Ascending aorta (tissue), 2 donors: ENCODE measurements at places on chromosomes 4 and X.

DNA sequence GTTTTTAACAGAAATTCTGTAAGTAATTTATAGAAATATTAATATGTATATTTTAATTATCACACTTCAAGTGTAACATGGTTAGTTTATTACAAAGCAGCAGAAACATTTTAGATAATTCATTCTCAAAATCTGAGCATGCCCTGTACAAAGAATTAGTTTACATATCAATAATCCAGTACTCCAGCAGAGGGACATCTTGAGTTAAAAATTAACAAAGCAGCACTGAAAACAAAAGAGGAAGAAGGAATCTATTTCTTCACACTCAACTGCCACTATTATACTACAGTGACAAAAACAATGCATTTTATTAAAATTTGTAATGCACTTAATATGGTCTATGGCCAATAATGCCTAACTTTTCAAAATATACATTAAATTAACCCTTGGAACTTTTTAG is 179.1 kb upstream of the KLHL4 start:
- no peaks in the 10 kb centered on the region for H3K27me3 ChIP-seq
- H3K36me3 ChIP-seq: no peaks in the 10 kb centered on the region
- H3K4me1 ChIP-seq: no peaks in the 10 kb centered on the region
- H3K4me3 ChIP-seq: no peak overlapping the region
- DNase-seq: no peak

GRCh38 chr4:77082886-77083608 is 7.3 kb upstream of the CCNI start:
- H3K4me3 ChIP-seq: no peak overlapping the region
- no peaks in the 10 kb centered on the region for H3K36me3 ChIP-seq
- H3K4me1 ChIP-seq: no peaks in the 10 kb centered on the region
- no peaks in the 10 kb centered on the region for H3K27me3 ChIP-seq
- no peak for DNase-seq
- no peak overlapping the region for H3K27ac ChIP-seq

- no peaks in the 10 kb centered on the region for H3K27me3 ChIP-seq
- no peak overlapping the region for H3K27ac ChIP-seq
- no peaks in the 10 kb centered on the region for H3K36me3 ChIP-seq
- H3K4me1 ChIP-seq: no peaks in the 10 kb centered on the region
These were observed 267.3 kb upstream of the TET2 start for GRCh38 chr4:104879367-104879766.

DNA sequence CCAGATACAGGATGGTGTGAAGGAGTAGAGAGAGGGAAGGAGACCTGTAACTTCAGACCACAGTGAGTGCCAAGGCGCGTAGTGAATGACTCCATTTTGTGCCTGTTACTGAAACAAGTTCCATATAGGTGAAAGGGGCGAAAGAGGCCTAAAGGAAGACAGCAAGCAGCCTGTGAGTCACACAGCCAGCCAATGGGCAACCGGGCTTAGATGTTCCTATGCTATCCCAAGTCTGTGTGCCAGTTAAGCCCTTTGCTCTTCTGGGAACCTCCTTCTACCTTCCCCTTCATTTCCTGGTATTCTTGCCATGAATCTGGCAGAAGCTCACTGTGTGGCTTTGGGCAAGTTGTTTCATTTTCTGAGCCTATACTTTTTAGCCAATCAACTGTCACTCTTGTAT is 161.8 kb upstream of the LDB2 start:
- no peaks in the 10 kb centered on the region for H3K36me3 ChIP-seq
- no peaks in the 10 kb centered on the region for H3K27me3 ChIP-seq
- no peak for DNase-seq
- no peak overlapping the region for H3K4me3 ChIP-seq

DNA sequence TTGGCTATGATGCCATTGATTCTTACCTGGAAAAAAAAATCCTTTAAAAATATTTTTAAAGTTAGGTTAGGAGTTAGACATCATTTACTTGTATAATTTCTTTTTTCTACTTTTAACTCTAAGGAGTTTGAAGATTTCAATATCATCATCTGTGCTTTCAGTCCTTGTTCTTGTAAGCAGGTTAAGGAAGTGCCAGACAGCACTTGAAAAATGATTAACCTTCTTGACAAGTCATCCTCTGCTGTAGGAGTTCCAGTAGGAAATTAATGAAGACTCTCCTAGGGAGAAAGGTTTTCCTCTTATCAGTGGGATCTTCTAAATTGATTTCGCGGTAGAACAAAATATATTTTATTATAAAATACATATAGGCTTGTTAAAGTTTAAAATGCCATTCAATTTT is 29.1 kb upstream of the ANAPC4 start:
- H3K4me3 ChIP-seq: no peak overlapping the region
- no peaks in the 10 kb centered on the region for H3K4me1 ChIP-seq
- H3K27ac ChIP-seq: no peak overlapping the region
- no peaks in the 10 kb centered on the region for H3K27me3 ChIP-seq
- no peak for DNase-seq
- H3K36me3 ChIP-seq: no peaks in the 10 kb centered on the region

DNA sequence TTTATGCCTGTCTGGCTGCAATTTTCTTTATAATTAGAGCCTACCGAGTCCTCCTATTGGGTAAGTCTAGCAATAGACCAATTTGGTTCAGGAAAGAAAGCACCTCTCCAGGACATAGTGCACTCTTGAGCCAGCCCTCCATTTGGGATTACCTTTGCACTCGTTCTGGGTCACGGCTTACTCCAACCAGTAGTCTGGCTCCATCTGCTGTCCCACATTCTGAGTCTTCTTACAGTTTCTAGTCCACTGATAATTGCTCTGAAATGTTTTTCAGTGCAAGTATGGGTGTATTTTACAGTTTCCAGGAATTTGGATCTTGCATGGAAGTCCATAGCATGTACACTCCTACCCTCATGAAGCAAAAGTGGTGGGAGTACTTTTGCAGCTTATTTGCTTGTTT is 34.8 kb upstream of the USP51 start:
- no peaks in the 10 kb centered on the region for H3K36me3 ChIP-seq
- no peak overlapping the region for H3K27ac ChIP-seq
- no peaks in the 10 kb centered on the region for H3K27me3 ChIP-seq
- no peaks in the 10 kb centered on the region for H3K4me1 ChIP-seq
- no peak for DNase-seq

DNA sequence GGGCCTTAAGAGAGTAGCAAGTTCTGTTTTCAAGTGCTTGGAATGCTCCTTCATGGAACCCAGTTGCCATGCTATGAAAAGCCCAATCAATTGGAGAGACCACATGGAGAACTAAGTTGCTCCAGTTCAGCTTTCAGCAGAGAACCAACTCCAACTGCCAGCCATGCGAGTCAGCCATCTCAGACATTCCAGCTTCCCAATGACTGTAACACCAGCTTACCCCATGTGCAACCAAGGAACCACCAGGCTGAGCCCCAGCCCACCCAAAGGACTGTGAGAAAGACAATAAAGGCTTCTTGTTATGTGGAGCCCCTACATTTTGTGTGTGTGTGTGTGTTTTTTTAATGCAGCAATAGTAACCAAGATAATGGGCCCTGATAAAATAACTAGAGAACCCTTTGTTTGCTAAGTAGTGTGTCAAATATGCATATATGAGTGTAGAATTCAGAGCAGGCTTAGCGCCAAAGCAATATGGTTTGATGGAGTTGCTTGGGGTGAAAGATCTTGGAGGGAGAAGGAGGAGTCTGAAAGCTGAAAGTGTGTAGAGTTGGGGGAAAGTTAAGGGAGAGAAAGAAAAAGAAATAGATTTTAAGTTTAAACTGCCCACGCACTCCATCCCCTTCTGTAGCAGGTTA is 35.0 kb upstream of the CCKAR start:
- no peak overlapping the region for H3K27ac ChIP-seq
- no peak for DNase-seq

- H3K27ac ChIP-seq: no peak overlapping the region
- no peaks in the 10 kb centered on the region for H3K27me3 ChIP-seq
- no peak overlapping the region for H3K4me3 ChIP-seq
These were observed 5.1 kb downstream of the STARD8 start for GRCh38 chrX:68652326-68653170.

GRCh38 chr4:40990236-40990898 is 224.0 kb downstream of the APBB2 start:
- H3K27me3 ChIP-seq: no peaks in the 10 kb centered on the region
- H3K36me3 ChIP-seq: no peaks in the 10 kb centered on the region
- no peak for DNase-seq
- H3K4me3 ChIP-seq: no peak overlapping the region

GRCh38 chr4:7412554-7412912 is 22.2 kb downstream of the PSAPL1 start:
- no peak overlapping the region for H3K4me3 ChIP-seq
- no peak overlapping the region for H3K27ac ChIP-seq
- no peaks in the 10 kb centered on the region for H3K27me3 ChIP-seq
- peak; percentile 39 for DNase-seq
- H3K36me3 ChIP-seq: no peaks in the 10 kb centered on the region

DNA sequence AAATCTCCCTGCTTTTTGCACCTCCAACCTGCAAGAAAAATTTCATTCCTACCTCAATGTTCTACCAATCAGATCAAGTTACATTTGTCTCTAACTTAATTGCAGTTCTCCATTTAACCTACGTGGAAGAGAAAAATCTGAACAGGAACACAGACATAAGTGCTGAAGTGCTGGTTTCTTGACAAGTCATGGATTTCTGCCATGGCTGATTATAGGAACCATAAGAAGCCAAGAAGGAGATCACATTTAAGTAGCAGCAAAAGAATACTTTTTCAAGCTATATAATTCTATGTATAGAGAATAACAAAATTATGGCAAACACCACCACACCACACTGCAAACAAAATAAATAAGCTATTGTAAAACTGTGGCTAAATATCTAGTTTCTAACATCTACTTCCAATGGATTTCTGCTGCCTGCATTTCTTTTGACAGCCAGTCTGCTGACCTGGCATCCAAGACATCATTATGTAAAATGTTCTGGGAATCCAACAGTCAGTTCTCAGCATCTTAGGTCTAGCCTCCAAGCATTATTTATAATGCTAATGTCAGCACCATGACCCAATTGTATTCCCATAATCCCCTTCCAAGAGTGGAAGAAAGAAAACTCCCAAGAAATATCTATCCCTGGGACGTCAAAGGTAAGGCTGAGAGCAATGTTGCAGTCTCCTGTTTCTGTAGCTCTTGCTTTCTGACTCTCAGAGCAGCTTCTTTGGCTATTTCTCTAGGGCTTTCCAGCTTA is 50.8 kb upstream of the GAB1 start:
- no peaks in the 10 kb centered on the region for H3K27me3 ChIP-seq
- H3K36me3 ChIP-seq: no peaks in the 10 kb centered on the region
- peak overlapping the region; percentile 83 for H3K27ac ChIP-seq
- H3K4me1 ChIP-seq: no peaks in the 10 kb centered on the region
- no peak overlapping the region for H3K4me3 ChIP-seq

DNA sequence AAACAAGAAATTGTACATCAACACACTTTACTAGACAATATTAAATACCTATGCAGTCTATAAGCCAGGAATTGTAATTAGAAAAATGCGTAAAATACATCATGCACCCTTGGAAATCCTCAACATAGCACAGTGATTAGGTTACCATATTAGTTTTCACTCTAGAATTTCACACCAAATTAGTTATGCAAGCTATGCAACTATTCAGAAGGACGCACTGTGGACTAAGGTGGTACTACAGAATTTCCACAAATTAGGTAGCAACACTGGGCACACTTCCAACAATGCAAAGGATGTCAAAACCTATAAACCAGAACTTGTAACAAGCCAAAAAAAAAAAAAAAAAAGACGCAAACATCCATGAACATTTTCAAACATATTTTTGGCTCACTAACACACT is 71.1 kb upstream of the ZCCHC13 start:
- no peak overlapping the region for H3K27ac ChIP-seq
- no peak for DNase-seq
- no peaks in the 10 kb centered on the region for H3K27me3 ChIP-seq
- no peak overlapping the region for H3K4me3 ChIP-seq

- no peak for DNase-seq
- no peaks in the 10 kb centered on the region for H3K36me3 ChIP-seq
- no peak overlapping the region for H3K27ac ChIP-seq
- H3K27me3 ChIP-seq: no peaks in the 10 kb centered on the region
- H3K4me1 ChIP-seq: no peaks in the 10 kb centered on the region
- no peak overlapping the region for H3K4me3 ChIP-seq
These were observed 90.9 kb upstream of the TMEM33 start for GRCh38 chr4:41844327-41844726.

DNA sequence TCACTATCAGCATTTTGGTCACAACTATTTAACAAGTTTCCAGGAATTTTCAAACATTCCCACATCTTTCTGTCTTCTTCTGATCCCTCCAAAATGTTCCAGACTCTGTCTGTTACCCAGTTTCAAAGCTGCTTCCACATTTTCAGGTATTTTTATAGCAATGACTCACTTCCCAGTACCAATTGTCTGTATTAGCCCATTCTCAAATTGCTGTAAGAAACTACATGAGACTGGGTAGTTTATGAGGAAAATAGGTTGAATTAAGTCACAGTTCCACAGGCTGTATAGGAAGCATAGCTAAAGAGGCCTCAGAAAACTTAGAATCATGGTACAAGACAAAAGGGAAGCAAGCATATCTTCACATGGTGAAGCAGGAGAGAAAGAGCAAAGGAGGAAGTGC is 475.0 kb upstream of the PCDH7 start:
- H3K27me3 ChIP-seq: no peaks in the 10 kb centered on the region
- no peaks in the 10 kb centered on the region for H3K4me1 ChIP-seq
- no peaks in the 10 kb centered on the region for H3K36me3 ChIP-seq
- no peak for DNase-seq

GRCh38 chr4:16727218-16727617 is 171.2 kb downstream of the LDB2 start:
- H3K4me1 ChIP-seq: no peaks in the 10 kb centered on the region
- H3K27me3 ChIP-seq: no peaks in the 10 kb centered on the region
- H3K27ac ChIP-seq: no peak overlapping the region
- no peak for DNase-seq
- H3K4me3 ChIP-seq: no peak overlapping the region

GRCh38 chrX:70453024-70453618 is 8.5 kb downstream of the DLG3 start:
- no peaks in the 10 kb centered on the region for H3K36me3 ChIP-seq
- no peak for DNase-seq
- H3K27ac ChIP-seq: peak overlapping the region; percentile 65
- no peaks in the 10 kb centered on the region for H3K4me1 ChIP-seq
- no peaks in the 10 kb centered on the region for H3K27me3 ChIP-seq

- no peaks in the 10 kb centered on the region for H3K27me3 ChIP-seq
- no peak overlapping the region for H3K4me3 ChIP-seq
- no peak for DNase-seq
- H3K4me1 ChIP-seq: no peaks in the 10 kb centered on the region
These were observed 48.4 kb upstream of the TMPRSS11A start for GRCh38 chr4:68011684-68012083.

DNA sequence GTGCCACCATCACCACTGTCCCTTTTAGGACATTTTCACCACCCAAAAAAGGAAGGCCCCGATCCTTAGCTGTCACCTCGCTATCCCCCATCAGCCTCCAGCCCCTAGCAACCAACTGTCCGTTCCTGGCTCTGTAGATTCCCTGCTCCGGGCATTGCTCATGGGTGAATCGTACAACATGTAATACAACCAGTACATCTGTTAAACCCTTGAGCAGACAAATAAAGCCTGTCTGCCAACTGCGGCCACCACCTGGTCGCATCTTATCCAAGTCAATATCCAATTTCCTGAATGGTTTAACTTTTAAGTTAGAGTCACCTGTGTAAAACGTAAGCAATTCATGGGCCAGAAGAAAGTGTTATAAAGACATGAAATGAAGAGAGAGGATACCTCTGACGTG is 251.9 kb downstream of the AFAP1 start:
- H3K27ac ChIP-seq: no peak overlapping the region
- DNase-seq: no peak
- H3K27me3 ChIP-seq: no peaks in the 10 kb centered on the region
- no peaks in the 10 kb centered on the region for H3K36me3 ChIP-seq
- H3K4me1 ChIP-seq: no peaks in the 10 kb centered on the region
